ENCODE measurements at places on chromosomes 16 and 17.

- peak; percentile 33 for DNase-seq
These were observed 3.3 kb downstream of the COL1A1 start for GRCh38 chr17:50198026-50198669.

DNA sequence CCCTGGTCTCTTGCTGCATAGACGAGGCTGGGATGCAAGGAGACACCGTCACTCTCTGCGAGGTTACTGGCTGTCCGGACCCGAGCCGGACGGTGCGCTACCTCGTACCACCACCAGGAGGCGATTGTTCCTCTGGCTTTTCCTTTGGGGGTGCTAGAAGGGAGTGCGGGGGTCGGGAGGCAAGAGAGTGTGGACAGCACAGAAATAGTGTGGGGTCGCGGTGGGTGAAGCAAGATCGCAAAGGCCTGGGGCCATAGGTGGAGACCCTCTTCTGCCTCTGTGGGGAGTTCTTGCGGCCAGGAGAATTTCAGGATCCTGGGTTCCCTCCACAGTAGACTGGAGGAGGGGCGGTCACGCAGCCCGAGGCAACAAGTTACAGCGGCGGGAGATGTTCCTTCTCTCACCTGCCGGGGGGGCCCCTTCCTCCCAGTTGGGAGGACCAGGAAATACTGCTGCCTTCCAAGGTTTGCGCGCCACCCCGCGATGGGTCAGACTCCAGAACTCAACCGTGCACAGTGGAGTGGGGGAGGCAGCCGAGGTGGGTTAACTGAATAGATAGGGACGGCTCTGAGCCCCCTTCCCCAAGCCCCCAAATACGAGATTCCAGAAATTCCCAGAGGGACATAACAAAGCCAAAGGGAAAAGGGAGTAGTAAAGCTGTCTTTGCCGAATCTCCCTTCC, 6.9 kb downstream of the PHOSPHO1 start:
- no peak for DNase-seq

DNA sequence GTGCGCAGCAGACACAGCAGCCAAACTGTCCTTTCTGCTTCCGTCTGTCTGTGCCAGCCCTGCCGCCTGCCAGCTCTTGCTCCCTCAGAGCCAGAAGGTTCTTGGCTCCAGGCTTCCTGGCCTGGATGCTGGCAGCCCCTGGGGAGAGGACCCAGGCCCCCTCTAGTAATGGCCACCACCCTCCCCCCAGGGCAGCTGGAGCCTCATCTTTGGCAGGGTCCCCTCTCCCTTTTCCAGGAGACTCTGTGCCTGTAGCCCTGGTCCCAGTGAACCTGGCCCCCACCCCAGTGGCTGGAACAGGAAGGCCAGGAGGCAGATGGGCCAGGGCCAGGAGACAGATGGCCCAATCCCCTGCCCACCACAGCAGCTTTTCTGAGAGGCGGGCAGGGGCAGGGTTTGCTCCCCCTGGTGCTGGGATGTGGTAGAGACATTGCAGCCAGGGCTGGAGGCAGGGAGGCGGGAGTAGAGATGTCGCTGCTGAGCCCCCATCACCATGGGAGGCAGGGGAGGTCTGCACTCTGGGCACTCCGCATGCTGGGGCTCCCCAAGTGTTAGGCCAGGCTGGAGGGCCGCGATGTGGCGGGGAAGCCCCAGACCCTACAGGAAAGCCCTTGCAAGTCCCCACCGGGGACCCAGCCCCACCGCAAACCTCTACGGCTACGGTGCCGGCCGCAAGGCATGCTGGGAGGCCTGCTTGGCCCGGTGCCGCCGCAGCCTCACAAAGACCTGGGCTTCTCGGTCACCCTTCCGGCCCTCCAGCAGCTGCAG, 16.7 kb downstream of the UNC13D start:
- DNase-seq, result peak; percentile 40

DNA sequence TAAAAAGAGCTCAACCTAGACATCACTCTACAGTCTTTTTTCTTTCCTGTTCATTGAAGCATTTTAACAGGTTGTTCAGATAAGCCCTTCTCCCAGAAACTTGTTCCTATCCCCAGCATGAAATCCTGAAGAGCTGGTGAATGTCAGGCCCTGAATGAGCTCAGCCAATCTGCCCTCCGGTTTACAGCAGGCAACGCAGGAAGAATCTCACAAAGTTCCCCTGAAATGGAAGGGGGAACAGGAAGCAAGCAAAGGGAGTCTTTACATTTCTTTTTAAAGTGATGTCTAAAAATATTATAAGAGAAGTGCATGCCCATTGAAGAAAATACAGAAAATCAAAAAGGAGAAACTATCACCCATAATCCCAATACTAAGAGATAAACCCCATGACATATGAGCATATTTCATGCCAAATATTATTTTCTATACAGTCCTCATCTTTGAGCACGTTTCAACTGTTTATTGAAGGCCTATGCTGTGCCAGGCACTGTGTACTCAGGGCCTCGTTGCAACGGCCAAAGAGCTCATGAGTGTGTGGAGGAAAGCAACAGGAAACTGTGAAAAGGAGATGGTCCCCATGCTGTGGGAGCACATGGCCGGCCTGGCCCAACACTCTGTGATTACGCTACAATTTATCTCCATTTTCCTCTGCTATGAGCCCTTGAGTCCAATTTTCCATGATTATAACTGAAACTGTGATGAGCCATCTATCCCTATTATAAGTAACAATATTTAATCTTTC, 5.7 kb downstream of the TK2 start:
- DNase-seq, result no peak

- no peak for DNase-seq
These were observed 13.3 kb upstream of the PMP22 start for GRCh38 chr17:15278380-15278779.

DNA sequence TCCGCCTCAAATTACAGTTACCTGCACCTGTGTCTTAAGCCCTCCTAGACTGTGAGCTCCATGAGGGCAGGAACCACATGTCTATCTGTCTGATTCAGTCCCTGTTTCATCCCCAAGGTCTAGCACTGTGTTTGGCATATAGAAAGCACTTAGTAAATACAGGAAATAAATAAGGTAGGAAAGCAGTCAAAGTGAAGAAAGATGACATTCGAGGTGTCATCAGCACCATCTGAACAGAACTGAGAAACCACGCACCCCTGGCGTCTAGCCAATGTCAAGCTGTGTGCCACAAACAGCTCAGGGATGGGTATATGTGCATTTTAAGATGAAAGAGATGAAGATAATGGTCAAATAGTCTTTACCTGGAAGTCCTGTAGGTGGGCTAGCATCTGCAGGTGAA, 79.6 kb upstream of the ATP2A3 start:
- peak; percentile 31 for DNase-seq

DNA sequence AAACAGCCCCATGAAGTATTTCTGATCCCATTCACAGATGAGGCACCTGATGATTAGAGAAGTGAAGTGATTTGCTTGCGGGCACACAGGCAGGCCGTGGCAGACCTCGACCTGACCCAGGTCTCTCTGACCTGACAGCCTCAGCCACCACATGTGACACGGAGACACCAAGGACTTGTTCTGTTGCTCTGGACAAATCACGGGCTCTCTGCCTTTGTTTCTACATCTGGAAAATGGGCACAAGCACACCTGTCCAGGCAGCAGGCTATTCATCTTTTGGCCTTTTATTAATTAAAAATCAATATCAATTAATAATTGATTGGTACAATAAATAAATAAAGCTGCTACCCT, 3.4 kb downstream of the MAP3K14 start:
- DNase-seq, result no peak

- no peak for DNase-seq
These were observed 62.8 kb downstream of the CACNG1 start for GRCh38 chr17:67107171-67107570.

GRCh38 chr16:50666658-50667496, 14.2 kb downstream of the SNX20 start:
- no peak for DNase-seq

- no peak for DNase-seq
These were observed 137.9 kb upstream of the CACNG3 start for GRCh38 chr16:24118126-24118821.

DNA sequence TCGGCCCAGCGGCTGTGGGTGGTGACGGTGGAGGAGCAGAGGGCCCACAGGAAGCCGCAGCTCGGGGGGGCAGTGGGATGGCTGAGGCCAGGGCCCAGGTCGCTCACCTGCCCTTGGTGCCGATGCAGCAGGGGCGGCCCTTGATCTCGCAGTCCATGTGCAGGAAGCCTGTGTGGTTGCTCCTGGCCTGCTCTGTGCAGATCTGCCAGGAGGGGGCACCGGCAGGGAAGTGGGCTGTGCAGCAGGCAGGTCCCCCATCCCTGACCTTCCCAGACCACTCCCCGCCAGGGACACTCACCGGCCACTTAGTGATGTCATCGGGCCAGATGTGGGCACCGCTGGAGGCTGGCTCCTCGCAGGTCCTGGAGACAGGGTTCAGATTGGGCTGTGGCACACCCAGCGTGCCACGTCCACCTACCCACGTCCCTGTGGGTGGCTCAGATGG, 6.2 kb downstream of the AANAT start:
- DNase-seq, result no peak

- no peak for DNase-seq
These were observed 57.6 kb downstream of the BANP start for GRCh38 chr16:88008840-88009239.

GRCh38 chr16:48011466-48011865, 144.3 kb downstream of the ABCC12 start:
- no peak for DNase-seq

GRCh38 chr16:69100071-69100691, 5.3 kb upstream of the HAS3 start:
- no peak for DNase-seq

- DNase-seq, result no peak
These were observed 60.2 kb downstream of the RAI1 start for GRCh38 chr17:17741349-17742023.

GRCh38 chr16:8872967-8873865, 4.4 kb upstream of the CARHSP1 start:
- no peak for DNase-seq

DNA sequence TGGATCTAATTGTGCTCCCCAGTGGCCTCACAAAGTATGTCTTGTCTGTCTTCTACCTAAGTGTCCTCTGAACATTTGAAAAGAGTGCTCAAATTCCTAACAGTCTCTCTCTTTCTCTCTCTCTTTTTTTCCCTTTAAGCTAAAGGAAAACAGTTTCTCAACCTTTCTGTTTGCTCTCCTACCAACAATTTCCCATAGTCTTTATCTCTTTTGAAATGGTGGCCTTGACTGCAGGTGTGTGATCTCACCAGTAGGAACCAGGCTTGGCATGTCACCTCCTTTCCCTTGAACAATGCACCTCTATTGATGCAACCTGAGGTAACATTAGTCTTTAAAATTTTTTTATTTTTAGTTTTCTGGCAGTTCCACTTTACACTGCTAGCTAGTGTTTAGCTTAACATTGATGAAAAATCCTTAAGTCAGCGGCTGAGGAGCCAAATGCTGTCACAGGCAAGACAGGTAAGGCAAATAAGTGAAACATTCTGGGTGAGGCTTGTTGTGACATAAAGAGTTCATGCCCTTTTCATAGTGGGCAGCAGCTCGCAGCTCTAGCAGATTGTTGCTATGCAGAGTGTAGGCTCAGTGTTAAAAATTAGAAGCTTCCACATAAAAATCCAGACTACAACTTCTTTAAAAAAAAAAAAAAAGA, 273.4 kb downstream of the HAPSTR1 start:
- DNase-seq, result no peak

DNA sequence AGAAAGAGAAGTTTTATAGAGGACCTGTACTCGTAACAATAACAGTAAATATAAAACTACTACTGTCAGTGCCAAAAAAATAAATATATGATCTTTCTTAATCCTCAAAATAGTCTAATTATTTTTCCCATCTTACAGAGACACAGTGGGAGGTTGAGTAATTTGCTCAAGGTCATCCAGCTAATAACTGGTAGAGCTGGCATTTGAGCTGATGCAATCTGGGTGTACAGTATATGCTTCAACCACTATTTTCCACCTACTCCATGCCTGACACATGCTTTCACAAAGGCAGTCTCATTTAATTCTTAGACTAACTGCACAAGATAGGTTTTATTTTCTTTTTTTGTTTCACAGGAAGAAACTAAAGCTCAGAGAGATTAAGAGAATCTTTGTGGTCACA, 33.6 kb downstream of the PIGL start:
- no peak for DNase-seq

- DNase-seq, result peak; percentile 75
These were observed at the start of gene SMURF2 for GRCh38 chr17:64661976-64662773. SMURF2 (minus strand) TSS chr17:64662307; CDS start chr17:64661880, 427 bp downstream.

- no peak for DNase-seq
These were observed 317.5 kb downstream of the PMP22 start for GRCh38 chr17:14947671-14948070.

DNA sequence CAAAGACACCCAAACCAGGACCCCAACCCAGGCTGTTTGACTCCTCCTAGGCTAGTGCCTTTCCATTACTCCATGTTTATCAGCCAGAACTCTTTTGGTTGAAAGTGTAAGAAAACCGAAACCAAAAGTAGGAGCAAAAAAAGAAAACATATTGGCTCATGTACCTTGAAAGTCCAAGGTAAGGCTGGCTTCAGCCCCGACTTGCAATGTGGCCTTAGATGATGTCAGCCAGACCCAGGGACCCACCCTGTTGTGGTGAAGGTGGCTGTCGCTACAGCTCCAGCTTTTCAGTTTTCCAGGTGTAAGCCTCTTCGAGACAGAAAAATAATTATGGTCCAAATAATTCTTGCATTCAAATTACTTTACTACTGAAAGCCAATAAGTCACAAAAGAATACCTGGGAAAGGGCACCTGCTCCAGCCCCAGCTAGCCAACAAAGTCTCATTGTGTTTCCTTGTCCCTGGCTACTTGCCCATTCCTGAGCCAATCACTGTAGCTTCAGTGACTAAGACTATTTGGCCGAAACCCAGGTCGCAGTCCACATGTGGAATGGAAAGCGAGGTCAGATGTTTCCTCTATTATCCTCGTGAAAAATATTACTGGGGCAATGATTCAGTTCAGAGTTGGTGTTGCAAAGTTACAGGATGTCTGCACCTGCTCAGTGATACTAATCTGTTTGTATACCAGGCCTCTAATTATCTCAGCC, 20.7 kb downstream of the DNAH9 start:
- DNase-seq, result no peak

GRCh38 chr16:88681084-88681680, 5.1 kb downstream of the SNAI3 start:
- DNase-seq, result no peak

Data from stimulated activated CD8-positive, alpha-beta memory T cell treated with anti-CD3 and anti-CD28 coated beads, Interleukin-7, amount 100 ng/mL, for 4 hours (primary cell).